Caco-2 (cell line): ENCODE measurements at places on chromosomes 5 and 9.

- DNase-seq, result no peak
Measured at GRCh38 chr5:122311497-122311960, 508 bp upstream of the SNCAIP start.

DNA sequence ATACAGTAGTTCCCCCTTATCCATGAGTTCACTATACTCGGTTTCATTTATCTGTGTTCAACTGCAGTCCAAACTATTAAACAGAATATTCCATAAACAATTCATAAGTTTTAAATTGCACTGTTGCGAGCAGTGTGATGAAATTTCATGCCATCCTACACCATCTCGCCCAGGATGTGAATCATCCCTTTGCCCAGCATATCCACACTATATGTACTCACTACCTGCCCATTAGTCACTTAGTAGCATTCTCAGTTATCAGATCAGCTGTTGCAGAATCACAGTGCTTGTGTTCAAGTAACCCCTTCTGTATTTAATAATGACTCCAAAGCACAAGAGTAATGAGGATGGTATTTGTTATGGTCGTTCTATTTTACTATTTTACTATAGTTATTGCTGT lies 51.5 kb downstream of the SHOC1 start:
- no peak for DNase-seq

DNA sequence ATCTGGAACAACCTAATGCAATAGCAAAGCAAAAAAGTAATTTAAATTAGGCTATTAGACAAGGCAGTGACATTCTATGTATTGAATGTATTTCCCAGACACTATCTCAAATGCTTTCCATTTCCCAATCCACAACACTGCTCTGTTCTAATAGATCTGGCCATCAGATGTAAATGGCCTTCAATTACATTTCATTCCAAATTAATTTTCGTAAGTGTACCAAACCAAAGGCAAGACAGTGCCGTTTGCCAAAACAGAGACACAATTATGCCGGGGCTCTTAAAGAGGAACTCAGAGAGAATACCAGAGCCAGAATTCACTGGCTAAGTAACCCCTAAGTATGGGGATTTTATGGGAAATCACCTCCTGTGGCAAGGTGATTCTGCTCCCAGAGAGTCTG lies 63.1 kb downstream of the GNAQ start:
- no peak for DNase-seq

GRCh38 chr9:124309667-124310084 lies 51.9 kb downstream of the NEK6 start:
- DNase-seq, result peak; percentile 93

DNA sequence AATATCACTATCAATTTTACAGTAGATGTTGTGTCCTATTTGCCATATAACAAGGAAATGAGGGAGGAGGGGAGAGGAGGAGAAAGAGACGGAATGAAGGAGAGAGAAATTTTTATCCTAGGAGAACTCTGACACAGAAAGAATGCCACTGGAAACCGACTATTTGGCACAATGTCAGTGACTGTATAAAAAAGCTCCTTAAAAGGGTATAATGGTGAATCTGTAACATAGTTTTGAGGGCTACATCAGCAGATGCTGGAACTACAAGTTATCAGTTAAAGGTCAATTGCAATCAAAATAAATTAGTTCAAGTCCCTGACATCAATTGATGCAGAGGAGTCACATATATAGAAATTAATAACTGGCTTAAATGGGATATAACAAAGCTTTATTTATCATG lies 5.7 kb downstream of the EDIL3 start:
- no peak for DNase-seq

- DNase-seq, result no peak
Measured at GRCh38 chr9:92185681-92186080, 70.5 kb upstream of the SPTLC1 start.

DNA sequence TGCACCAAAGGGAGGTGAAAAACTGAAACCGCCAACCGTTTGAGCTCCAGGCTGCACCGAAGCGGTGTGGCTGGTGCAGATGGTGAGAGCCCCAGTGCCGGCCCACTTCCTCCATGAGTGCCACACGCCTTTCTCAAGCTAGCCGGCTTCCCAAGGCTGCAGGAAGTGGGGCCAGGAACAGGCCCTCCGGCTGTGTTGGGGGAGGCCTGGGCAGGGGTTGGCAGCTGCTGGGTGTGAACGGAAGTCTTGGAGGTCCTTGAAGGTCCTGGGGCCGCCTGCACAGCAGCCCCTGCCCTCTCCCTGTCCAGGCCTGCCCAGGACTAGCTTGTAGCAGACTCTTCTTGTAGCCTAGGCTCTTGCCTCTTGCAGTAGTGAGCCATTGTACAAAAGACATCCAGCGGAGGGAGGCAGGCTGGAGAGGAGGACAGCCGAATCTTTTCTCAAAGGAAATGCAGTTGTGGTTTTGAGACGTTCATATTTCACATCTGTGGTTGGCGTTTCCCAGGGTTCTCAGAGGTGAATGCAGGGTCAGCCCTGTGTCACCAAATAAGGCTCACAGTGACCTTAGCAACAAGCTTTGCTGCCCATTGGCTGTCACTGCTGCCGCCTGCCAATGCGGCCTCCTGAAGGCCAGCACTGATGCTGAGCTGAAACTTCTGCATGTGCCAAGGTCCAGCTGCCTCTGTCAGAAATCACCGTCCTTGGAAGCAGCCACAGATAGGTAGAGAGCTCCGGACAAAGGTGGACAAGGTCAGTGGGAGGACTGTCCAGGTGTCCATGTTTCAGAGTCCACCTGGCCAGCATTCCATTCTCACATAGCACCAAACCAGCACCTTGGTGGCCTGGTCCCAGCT lies 23.9 kb downstream of the IRF1 start:
- DNase-seq, result peak; percentile 8

GRCh38 chr5:154612666-154613065 lies 134.6 kb upstream of the HAND1 start:
- DNase-seq, result no peak

DNA sequence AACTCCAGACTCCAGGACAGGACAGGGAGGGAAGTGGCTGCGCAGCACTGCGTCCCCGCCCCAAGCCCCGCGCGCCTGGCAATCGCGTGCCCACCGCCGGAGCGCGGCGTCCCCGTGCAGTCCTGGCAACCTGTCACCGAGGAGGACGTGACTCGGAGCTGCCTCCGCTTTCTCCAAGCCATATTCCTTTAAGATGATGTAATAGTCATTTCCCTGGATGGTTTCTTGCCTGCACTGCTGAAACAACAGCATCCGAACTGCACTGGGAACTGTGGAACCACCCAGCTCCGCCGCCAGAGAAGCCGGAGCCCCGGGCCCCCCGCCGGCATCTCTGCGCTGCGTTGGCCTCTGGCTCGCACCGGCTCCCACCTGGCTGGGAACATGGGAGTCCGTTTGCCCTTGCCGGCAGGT lies 34.5 kb downstream of the KCTD16 start:
- DNase-seq, result no peak

DNA sequence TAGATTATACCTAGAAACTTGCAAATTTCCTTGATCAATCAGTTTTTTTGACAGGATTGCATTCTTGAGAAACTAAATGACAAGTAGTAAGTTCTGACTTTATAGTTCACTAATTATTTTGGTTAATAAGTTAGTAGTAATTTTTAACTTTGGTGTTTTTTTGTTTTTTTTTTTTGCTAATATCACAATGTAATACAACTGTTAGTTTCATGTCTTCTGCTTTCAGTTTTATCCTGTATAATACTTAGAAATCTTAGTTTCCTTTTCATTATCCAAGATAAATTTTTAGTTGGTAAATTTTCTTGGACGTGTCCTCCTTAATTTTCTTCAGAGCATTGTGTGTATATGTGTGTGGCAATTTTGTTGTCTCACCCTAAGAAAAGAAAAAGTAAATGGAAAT lies 57.8 kb downstream of the CWC27 start:
- DNase-seq, result no peak

DNA sequence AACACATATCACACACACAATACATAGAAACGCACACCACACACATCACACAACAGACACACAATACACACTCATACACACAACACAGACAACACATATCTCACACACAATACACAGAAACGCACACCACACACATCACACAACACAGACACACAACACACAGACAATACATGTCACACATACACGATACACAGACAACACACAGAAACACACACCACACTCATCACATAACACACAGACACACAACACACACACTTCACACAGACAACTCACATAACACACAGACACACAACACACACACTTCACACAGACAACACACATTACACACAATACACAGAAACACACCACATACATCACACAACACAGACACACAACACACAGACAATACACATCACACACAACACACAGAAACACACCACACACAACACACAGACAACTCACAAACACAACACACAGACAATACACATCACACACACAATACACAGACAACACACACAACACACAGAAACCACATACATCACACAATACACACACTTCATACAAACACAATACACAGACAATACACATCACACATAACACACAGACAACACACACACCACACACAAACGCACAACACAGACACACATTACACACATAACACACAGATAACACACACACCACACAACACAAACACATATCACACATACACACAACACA lies 4.3 kb upstream of the CCDC187 start:
- DNase-seq, result no peak

DNA sequence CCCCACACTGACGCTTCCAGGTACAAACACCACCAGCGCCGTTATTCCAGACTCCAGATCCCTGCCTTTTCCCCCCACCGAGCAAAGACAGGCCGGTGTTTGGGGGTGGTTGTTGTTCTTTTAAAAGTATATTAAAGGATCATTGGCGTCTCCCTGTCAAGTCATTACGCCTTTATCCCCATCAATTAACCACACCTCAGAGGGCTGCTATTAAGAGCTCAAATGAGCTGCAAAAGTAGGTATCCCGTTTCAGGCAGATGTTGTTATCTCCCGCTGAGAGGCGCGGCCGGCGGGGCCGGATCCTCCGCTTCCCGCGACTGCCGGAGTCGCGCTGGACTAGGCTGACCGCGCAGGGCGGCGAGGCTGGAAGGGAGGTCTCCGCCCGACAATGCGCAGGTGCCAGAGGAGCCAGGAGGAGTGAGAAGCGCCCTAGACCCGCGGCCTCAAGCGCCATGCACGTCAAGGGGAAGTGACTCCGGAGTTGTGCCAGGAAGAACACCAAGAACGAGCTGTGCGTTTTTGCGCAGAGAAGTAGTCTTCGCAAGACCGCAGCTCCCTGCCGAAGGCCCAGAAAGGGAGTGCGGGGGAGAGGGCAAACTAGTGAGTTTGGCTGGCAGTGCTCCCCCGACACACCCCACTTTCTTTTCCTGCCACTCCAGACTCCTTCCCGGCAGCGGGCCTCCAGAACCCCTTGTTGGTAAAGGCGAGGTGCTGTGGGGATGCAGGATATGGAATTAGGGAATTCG lies 8.2 kb downstream of the NR2F1-AS1 start:
- no peak for DNase-seq
